ENCODE measurements at places on chromosomes 12 and 14.

DNA sequence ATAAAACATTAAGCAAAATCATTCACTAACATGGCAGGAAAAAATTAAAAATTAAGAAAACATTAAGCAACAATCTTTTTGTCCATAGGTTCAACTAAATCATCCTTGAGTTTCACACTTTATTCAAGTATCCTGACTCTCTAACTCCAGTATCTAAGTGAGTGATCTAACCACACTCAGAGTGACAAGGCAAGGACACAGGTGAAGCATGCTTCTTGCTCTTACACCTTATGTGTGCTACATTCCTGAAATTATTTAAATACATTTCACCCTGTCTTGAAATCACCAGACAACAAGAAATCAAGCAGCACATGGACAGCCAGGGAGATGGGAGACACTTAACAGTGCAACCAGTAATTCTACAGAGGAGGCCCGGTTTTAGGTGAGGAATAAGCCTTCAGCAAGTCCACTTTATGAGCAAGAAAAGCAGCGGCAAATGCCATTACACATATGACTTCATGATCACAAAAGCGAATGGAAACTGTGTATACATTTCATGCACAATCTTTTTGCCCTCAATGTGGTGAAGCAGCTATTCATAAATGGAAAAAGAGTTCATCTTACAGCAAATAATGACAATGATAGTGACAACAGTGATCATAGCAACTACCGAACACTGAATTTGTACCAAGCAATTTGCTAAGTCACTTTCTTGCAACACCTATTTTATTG, 37.4 kb downstream of the PHLDA1 start:
- DNase-seq: no peak

DNA sequence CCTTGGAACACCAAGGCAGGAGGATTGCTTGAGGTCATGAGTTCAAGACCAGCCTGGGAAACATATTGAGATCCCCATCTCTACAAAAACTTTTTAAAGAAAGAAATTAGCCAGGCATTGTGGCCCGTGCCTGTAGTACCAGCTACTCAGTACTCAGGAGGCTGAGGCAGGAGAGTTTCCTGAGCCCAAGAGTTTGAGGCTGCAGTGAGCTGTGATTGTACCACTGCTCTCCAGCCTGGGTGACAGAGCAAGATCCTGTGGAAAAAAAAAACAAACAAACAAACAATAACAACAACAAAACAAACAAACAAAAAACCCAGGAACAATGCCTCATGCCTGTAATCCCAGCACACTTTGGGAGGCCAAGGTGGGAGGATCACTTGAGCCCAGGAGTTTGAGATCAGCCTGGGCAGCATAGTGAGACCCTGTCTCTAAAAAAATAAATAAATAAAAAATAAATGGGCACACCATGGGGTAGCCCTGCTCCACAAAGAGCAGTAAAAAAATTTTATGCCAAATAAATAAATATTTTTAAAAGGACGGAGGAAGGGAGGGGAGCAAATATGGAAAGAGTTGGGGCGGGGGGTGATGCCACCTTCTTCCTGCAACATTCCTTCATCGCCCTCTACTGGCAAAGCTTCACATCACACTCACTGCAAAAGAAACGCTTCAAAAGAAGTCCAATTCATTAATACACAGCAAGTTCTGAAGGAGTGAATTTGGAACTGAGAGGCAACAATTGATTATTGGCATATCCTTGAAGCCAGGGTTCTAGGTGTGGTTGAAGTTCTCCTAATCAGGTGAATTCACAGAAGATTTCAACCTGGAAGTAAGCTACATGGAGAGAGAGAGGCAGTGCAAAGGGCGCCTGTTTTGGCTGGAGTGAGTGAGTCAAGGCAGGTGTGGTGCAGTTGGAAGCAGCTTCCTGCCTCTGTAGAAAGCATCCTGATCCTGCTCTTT, 8.8 kb upstream of the GNPTAB start:
- DNase-seq: peak; percentile 78

DNA sequence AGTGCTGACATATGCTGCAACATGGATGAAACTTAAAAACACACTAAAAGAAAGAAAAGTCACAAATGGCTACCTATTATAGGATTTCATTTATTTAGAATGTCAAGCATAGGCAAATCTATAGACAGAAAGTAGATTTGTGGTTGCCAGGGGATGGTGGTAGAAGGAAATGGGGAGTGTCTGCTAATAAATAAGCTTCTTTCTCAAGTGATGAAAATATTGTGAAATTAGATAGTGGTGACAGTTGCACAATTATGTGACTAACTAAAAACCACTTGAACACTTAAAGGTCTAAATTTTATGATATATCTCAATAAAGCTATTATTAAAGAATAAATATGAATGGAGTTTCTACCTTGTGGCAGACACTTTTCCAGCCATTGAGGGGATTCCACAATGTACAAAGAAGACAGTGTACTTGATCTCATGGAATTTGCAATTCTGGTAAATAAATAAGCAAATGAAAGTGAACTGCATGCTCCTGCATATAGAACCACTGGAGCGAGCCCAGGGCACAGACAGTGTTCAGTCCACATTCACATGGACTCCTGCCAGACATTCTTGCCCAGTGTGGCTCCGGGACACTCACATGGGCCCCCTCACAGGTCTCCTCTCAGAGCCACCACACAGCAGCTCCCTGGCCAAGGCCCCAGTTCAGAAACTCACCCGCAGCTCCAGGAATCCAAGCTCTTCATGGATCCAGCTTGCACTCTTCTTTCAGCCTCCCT, 107.1 kb upstream of the ARID2 start:
- no peak for DNase-seq

DNA sequence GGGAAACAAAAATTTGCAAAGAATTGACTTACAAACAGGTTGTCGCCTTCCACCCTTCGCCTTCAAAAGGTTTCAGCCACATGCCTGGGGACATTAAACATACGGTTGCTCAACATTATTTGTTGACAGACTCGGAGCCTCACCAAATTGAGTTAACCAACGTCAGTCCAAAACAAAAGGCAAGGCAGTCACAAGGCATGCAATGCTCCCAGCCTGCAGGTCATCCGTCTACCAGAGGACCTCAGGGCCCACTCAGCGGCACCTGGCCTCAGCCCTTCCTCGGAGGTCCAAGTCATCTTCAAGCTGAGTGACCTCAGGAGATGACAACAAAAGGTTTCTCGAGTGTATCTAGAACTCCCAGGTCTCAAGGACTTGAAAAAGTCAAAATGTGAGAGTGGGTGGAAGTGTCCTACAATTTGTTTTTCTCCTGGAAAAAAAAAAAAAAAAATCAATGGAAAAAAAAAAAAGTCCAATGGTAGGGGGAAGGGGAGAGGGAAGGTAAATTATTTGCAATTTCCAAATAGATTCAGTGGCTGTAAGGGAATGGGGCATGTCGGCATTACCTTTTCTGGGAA, 64.3 kb downstream of the KDM2B start:
- DNase-seq: no peak

- no peak for DNase-seq
Measured at GRCh38 chr14:77985211-77985615, 185.0 kb upstream of the NRXN3 start.

GRCh38 chr12:93740751-93741150, 63.6 kb downstream of the CRADD start:
- DNase-seq: no peak

GRCh38 chr12:12976366-12976765, 23.7 kb downstream of the HEBP1 start:
- peak; percentile 95 for DNase-seq

DNA sequence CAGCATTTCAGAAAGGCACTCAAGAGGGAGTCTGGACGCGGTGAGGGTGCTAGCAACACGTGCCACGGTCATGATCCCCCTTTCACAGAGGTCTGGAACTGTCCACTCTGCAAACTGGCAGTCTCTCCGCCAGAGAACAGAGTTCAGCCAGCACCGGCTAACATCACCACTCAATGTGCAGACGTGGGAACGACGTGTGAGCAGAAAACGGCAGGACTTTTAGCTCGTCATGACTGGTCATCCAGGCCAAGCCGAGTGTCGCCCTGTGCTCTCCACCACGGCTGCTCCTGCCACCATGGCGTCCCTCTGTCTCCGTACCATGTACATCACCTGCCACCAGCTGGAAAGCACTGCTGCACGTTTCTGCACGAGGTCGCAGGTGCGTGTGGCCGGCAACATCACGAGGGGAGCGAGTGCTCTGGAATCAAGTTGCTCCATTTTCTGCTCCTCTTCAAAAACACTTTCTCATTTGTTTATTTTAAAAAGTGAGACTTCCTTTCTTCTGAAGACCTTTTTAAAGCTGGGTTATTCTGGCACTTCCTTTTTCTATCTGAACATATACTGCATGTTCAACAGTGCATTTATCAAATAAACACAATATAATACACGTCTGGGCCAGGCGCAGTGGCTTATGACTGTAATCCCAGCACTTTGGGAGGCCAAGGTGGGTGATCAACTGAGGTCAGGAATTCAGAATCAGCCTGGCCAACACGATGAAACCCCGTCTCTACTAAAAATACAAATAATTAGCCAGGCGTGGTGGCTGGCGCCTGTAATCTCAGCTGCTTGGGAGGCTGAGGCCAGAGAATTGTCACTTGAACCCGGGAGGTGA, 28.0 kb downstream of the SLC15A4 start:
- DNase-seq: no peak

DNA sequence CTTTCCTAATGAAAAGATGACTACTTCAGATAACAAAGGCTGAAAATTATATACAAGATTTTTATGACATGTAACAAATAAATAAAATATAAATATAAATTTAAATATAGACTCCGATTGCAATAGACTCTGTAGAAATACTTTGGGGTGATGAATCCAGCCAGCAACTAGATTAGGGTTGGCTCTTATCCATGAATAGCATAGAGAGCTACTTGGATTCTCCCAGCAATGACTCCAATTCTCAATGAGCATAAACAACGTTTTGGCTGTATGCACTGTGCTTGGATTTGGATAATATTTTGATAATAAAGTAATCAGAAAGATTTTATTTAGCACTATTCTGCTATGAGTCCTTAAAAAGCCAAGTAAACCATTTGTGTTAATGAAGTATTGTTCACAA, 58.0 kb upstream of the LRFN5 start:
- DNase-seq: peak; percentile 52

GRCh38 chr12:119681728-119682638, 14.1 kb downstream of the PRKAB1 start:
- no peak for DNase-seq

DNA sequence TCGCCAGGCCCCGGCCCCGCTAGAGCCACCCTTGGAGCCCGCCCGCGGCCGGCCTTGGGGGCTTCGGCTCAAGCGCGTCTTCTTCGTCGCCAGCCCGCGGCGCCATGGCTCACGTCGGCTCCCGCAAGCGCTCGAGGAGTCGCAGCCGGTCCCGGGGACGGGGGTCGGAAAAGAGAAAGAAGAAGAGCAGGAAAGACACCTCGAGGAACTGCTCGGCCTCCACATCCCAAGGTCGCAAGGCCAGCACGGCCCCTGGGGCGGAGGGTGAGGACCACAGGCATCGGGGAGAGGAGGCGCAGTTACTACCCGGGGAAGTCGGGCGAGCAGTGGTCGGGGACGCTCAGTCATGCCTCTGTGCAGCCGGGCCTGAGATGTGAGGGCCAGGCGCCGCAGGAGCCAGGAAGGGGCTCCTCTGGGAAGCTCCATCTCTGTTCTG, 573 bp downstream of the ARL6IP4 start:
- peak; percentile 11 for DNase-seq

- no peak for DNase-seq
Measured at GRCh38 chr14:94702629-94703028, 67.3 kb downstream of the GSC start.

DNA sequence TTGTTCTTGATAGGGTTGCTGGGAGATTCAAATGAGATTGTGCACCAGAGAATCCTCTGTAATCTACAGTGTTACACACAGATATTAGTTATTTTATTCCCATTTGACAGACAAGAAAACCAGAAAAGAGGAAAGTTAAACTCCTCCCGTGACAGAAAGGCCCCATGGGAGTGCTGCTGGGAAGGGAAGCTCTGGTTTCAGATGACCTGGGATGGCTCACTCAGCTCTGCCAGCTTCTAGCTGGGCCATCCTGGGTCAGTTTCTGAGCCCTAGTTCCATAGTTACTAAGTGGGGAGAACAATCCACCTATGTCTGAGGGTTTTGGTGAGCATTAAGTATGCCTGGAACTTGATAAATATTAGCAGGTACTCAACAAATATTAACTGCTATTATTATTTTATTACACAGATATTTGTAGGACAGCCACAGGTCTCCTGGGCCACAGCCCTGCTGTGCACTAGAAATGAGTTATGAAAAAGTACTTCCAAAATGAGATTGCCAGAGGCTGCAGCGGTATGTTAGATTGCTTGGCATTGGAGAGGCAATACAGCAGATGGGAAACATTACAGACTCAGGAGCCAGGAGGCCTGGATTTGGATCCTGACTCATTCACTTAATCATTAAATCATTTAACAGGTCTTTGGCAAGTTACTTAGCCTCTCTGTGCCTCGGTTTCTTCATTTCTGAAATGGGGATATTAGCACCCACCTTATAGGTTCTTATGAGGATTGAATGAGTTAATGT, 47.1 kb upstream of the STON2 start:
- no peak for DNase-seq

DNA sequence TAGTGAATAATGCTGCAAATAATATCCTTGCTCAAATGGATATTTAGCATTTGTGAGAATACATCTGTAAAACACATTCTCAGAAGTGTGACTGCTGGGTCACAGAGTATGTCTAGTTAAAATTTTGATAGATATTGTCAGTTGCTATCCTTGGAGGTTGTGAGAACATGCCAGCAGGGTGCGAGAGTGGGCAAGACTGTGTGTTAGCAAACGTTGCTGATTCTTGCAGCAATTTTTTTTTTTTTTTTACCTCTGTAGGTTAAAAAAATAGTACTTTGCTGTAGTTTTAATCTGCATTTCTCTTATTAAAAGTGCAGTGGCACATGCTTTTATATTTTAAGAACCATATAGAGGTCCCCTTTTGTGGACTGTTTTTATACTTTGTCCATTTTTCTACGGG, 4.5 kb upstream of the NYNRIN start:
- DNase-seq: no peak

DNA sequence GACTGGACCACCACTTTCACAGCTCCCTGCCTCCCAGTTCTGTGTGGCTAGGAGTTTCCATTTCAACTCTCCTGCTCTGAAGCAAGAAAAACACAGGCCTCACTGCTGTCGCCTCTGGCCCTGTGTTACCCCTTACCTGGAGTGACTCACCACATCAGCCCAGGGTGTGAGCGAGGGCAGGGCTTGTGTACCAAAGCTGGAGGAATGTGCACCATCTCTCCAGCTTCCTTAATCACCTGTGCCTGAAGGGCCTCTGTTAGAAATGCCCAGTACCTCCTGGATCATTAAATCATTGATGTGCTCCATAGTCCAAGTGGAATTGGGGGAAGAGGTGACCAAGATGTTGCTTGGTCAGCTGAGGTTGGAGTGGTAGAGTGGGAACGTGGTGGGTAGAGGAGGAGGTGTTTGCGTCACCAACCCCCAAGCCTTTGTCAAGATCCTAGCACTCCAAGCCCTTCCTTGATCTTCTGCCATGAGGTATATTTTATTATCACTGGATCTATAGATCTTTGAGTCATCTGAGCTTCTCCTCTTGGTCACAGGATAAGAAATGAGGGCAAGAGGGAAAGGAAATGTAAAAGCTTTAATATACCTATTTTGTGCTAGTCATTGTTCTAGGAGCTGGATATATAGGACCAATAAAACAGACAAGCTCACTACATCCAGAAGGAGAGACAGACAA, 51.3 kb downstream of the SSPN start:
- DNase-seq: no peak

GRCh38 chr14:101475456-101476257, 85.6 kb upstream of the DIO3 start:
- peak; percentile 86 for DNase-seq
